Transverse colon (tissue), 4 donors: ENCODE measurements at places on chromosomes 2 and 18. TPM values are rescaled to one million over a fixed set of nuclear protein-coding genes. Genes with fewer than 3 reads are reported as not detected.

Gene MYO1B
- 37.0 TPM for total RNA-seq

Gene MTCL1
- total RNA-seq: 23.9 TPM

Gene MOGAT1
- not detected for total RNA-seq

DNA sequence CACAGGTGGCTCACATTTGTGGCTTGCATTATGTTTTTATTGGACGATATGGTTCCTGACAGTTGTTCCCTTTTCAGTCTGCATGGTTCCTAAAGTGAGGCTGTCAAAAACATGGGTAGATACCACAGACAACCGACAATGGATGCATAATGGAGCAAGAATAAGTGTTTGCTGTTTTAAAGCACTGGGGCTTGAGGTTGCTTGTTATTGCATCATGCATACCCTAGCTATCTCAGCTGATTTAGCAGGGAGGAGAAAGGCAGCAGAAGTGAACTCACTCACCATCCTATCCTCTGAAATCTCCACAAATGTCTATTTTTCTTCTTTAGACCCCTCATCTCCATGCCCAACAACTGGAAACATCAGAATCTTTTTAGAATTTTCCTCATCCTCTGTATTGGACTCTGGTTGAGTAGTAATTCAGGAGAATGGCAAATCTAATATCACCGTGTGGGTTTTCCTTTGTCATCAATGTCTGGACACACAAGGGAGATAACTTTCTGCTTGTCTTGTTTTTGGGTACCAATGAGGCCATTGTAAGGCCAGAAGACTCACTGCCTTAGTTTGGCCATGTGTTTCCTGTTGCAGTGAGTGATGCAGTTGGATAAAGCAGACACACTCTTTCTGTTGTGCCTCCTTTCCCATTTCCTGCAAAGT, 46.7 kb downstream of the FBXO48 start:
- no peak overlapping the region for H3K27ac ChIP-seq
- H3K36me3 ChIP-seq: no peaks in the 10 kb centered on the region
- H3K27me3 ChIP-seq: no peaks in the 10 kb centered on the region
- no peaks in the 10 kb centered on the region for H3K4me1 ChIP-seq
- H3K4me3 ChIP-seq: no peak overlapping the region
- DNase-seq: no peak

DNA sequence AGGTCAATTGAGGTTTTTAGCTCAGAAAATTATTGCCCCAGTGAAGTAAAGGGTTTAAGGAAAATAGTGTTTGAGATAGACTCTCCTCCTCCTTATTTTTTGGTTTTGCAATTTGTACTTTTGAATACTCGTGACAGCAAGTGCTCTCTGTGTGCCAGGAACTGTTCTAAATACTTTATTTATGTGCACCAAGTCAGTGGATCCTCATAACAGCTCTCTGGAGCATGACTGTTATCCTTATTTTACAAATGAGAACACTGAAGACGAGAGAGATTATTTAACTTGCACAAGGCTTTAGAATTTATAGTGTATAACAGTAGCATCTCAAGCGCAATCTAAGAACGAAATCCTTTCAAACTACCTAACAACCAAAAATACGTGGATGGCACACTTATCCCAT, 24.7 kb downstream of the BABAM2 start:
- no peak for DNase-seq
- H3K4me1 ChIP-seq: peaks cover 9% of the 10 kb centered on the region
- no peaks in the 10 kb centered on the region for H3K36me3 ChIP-seq

DNA sequence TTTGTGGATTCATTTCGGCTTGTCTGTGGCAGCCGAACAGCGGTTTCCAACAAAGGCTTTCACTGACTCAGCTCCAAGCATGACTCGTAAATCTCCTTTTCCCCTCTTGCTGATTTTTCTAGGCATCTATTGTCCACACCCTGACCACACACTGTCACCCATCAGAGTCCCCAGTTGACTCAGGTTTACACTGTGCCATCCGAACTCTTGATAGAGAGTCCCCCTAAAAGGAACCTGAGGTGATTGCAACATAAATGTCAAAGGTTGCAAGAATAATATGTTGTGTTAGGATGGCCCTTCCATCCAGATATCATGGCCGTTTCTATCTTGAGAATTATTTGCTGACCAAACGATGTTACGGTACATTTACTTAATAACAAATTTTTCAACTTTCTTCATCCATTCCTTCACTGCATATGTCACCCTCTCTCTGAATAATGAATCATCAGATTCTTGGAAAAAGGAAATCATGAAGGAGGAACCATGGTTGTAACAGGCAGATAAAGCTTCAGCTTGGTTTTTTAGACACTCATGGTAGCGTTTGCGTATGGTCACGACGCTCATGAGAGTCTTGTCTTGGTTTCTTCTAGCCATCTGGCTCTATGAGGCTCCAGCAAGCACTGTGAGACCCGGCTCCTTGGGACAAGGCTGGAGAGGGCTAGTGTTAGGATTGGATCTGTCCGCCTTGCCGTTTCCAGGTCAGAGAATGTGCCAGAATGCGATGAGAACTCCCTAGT, 72.1 kb downstream of the NPAS2 start:
- H3K4me3 ChIP-seq: no peak overlapping the region
- H3K4me1 ChIP-seq: peaks cover 12% of the 10 kb centered on the region
- no peaks in the 10 kb centered on the region for H3K36me3 ChIP-seq
- no peaks in the 10 kb centered on the region for H3K27me3 ChIP-seq
- no peak overlapping the region for H3K27ac ChIP-seq

GRCh38 chr2:101111917-101112771, 39.0 kb downstream of the TBC1D8 start:
- H3K4me1 ChIP-seq: peaks cover 40% of the 10 kb centered on the region
- no peak overlapping the region for H3K4me3 ChIP-seq
- H3K36me3 ChIP-seq: no peaks in the 10 kb centered on the region
- peak overlapping the region; percentile 4 for H3K27ac ChIP-seq
- no peaks in the 10 kb centered on the region for H3K27me3 ChIP-seq
- DNase-seq: no peak
